Bronchial smooth muscle cell (primary cell): ENCODE measurements at places on chromosomes 16 and 17. TPM values are rescaled to one million over a fixed set of nuclear protein-coding genes. Genes with fewer than 3 reads are reported as not detected.

KIFC3 gene
- 19.7 and 20.2 TPM in 2 replicates for total RNA-seq

NPIPA3 gene
- total RNA-seq = 0.47 and 1.6 TPM in 2 replicates

ACSM5 gene
- not detected in 2 replicates for total RNA-seq

MMP28 gene
- total RNA-seq = 1.4 and 1.5 TPM in 2 replicates

TMC7 gene
- total RNA-seq = 0.52 and 0.79 TPM in 2 replicates

SLC4A1 gene
- total RNA-seq = not detected in 2 replicates

ALOX12B gene
- not detected in 2 replicates for total RNA-seq

RAP1GAP2 gene
- total RNA-seq = under 0.01 and 3.5 TPM in 2 replicates
